ENCODE measurements at places on chromosomes 6 and 20.

GRCh38 chr6:159875194-159875593 is 15.6 kb upstream of the MAS1 start:
- DNase-seq: no peak

DNA sequence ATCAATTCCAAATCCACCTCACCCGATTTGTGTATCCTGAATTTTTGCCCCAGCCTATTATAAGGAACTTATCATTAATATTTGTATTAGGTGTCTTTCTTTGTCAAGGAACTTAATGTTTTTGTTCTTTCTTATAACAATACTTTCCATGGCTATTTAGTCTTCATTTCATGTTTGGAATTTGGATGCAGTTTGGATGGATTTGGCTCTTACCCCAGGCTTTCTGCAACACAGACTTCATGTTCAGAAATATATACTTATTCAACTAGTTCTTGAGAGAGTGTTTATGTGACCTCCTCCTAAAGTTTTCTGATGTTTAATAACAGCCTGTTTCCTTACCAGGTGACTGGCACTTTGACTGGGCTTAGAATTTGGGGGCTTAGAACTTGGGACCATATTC is 35.9 kb upstream of the TOX2 start:
- DNase-seq: no peak

DNA sequence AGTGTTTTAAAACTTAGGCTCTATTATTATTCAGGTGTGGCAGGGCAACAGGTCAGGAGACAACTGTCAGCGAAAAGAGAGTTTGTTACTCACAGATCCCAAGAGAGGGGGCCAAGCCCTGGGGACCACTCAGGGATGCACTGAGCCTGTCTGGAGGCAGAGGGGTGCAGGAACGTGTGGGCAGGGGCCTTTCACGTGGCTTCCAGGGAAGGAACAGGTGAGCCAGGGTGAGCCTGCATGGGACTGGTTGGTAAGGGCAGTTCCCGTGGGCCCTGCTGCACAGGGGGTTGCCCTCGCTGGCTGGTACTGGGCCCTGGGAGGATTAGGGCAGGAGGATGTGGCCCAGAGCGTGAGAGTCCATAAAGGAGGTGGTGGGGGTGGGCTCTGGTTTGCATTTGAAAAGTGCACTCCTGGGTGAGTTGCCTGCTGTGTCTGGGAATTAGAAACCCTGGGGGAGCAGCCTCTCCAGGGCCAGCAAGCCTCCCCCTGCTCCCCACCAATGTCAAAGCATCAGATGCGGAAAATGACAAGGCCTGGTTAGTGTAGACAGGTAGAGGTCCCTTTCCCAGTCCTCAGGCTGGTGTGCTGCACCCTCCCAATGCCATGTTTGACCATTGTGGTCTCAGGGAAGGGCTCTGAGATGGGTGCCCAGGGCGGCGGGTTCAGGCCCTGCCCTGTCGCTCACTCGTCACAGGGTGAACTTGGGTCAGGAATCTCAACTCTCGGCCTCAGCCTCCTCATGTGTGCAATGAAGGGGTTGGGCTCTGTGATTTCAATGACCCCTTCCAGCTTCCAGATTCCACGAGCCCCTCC is 127.4 kb upstream of the RPS6KA2 start:
- no peak for DNase-seq

- no peak for DNase-seq
Observed at GRCh38 chr6:38169221-38169976, 349.9 kb downstream of the ZFAND3 start.

GRCh38 chr6:63349401-63349800 is 29.6 kb upstream of the LGSN start:
- DNase-seq: no peak
